Effector CD8-positive, alpha-beta T cell (primary cell): ENCODE measurements at places on chromosomes 1 and 21.

- no peak for DNase-seq
Measured at GRCh38 chr1:190273161-190273560, 204.5 kb downstream of the BRINP3 start.

- no peak for DNase-seq
Measured at GRCh38 chr1:88562991-88563390, 121.1 kb upstream of the PKN2 start.

GRCh38 chr1:37073854-37074379, 39.6 kb upstream of the GRIK3 start:
- DNase-seq, result no peak

- DNase-seq, result peak; percentile 47
Measured at GRCh38 chr21:36134803-36135390, at the start of gene CBR3. Gene CBR3, plus strand, starts transcription at chr21:36135079. Its CDS starts 114 bp downstream, at chr21:36135193.

- DNase-seq, result no peak
Measured at GRCh38 chr1:52668711-52669110, 29.4 kb downstream of the COA7 start.

- DNase-seq, result no peak
Measured at GRCh38 chr1:158259117-158259516, 4.9 kb downstream of the CD1A start.

GRCh38 chr1:25009671-25010262, 79.7 kb upstream of the RUNX3 start:
- DNase-seq, result no peak

GRCh38 chr1:45299296-45299695, 27.4 kb upstream of the HPDL start:
- DNase-seq, result no peak

DNA sequence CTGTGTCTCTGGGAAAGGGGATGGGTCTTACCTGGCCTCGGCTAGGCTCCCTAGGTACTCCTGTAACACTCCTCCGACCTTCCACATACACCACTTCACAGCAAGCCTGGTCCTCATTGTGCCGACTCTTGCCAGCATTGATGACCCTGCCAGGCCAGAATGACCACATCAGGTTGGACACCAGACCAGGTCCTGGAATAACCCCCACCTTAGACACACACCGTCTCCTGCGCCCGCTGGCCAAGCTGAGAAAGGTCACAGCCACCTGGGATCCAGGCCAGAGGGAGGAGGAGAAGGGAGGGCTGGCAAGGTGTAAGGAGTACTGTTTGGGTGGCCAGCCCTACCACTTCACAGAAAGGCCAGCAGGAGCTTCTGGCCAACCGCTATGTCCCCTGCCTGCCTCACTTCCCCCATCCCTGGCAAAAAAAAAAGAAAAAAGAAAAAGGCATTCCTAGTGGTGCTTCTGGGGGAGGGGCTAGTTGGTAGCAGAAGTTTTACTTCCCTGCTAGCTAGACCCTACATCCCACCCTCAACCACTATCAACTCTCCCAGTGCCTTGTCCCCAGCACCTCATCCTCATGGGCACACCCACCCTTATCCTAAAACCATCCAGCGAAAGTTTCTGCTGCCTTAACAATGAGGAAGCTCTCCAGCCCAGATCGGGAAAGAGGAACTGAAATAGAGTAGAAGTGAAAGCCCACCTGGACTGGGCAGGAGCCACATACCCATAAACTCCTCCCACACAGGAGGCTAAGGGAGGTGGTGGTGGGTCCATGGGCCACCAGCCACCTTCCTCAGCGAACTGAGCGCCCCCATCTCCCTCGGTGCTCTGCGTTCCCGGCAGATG, 1.4 kb downstream of the PPM1J start:
- no peak for DNase-seq

DNA sequence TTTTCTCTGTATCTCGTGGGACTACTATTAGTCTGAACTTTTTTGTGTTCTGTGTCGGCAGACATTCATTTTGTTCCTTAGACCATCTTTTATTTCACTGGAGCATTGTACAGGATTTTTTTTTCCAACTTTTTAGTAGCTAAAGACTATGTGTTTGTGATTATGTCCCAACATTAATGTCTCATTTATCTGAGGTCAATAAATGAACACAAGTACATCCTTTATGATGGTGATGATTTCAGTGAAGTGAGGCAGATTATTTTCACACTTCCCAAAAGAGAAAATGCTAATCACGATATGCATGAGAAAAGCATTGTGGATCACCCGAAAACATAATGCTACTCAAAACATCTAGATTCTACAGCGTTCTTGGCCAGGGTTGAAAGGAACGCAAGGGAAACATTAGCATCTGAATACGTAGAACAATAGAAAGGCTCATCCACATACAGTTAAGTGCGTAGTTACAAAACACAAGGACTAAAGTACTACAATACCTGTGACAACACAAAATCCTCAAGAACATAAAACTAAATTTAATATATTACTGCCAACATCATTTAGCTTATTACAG, 981.7 kb upstream of the NCAM2 start:
- no peak for DNase-seq

- no peak for DNase-seq
Measured at GRCh38 chr21:38506661-38507281, 8.5 kb upstream of the ERG start.

GRCh38 chr1:14921057-14921456, 232.5 kb upstream of the TMEM51 start:
- no peak for DNase-seq

- no peak for DNase-seq
Measured at GRCh38 chr1:201300641-201301040, 17.3 kb downstream of the PKP1 start.

DNA sequence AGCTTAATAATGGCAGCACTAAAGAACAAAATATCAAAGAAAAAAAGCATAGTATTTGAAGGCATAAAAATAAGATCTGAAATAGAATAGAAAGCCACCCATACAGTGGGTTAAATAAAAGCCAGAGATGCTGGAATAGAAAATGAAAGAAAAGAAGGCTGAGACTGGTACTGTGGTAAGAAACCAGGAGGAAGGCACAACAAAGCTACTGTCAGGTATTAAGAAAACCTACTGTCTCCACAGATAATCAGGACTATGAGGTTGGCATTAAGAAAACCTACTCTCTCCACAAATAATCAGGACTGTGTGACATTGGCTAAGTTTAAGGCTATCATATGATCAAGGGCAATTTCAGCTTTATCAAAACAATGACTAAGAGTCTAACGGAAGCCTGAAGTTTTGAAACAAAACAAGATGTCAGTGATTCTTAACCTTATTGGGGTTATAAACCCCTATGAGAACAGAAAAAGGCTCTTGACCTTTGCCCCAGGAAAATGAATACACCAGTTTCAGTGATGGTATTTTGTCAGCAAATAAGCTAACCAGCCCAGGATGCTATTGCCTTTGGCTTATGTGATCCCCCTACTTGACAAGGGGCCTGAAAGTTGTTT, 24.4 kb downstream of the MCOLN2 start:
- no peak for DNase-seq

GRCh38 chr1:207493212-207493611, 2.7 kb upstream of the CR1 start:
- DNase-seq, result no peak

DNA sequence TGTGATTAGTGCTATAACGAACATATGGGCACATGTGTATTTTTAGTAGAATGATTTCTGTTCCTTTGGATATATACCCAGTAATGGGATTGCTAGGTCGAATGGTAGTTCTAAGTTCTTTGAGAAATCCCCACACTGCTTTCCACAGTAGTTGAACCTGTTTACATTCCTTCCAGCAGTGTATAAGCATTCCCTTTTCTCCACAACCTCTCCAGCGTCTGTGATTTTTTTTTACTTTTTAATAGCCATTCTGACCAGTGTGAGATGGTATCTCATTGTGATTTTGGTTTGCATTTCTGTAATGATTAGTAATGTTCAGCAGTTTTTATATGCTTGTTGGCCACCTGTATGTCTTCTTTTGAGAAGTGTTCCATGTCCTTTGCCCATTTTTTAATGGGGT, 81.8 kb upstream of the SLC44A3 start:
- no peak for DNase-seq

DNA sequence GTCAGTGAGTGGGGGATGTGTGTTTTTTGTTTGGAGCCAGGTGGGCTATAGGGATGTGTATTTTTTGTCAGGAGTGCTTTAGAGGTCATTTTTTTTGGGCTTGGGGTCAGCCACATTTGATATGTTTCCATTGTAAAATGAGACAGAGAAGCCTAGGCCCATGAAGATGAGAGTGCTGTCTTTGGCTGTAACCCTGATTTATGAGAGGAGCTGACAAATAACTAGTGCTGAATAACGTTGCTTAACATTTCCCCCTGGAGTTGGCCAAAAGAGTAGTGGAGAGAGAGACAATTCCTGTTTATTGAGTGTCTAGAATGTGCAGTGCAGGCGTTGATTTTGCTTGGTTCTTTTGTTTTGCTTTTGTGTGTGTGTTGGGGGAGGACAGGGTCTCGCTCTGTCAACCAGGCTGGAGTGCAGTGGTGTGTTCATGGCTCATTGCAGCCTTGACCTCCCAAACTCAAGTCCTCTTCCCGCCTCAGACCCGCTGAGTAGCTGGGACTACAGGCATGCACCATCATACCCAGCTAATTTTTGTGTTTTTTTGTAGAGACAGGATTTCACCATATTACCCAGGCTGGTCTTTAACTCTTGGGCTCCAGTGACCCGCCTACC, 64.7 kb downstream of the S1PR1 start:
- DNase-seq, result no peak

DNA sequence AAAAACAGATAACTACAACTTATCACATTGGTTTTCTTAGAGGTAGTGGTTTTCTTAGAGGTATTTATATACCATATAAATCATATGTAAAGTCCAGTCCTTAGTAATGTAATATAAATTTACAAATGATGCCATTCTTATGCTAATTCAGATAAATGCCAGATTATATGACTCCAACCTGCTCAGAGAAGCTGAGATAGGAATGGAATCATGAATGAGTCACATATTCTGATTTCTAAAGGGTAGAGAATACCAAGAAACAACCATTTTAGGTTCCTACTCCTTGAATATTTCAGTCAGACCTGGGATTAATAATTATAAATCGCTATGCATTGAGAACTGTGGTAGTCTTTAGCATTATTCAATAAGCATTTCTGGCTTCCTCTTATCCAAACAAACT, 760.1 kb upstream of the NEGR1 start:
- DNase-seq, result no peak

DNA sequence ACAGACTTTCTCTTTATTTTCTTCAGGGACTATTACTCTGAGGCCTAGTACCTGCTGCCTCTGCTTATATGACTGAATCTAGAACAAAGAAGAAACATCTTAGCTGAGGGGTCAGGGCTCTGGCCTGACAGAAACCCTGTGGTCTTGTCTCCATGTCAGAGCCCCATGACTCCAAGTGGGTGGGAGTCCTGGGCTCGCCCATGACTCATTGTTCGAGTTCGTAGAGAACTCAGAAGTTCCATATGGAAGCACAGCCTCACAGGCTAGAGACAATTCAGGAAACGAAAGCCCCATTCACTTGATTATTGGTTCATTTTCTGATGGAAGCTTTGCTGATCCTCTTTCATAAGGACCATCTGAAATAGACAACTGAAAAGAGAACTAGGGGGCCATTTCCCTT, 73.2 kb downstream of the CD58 start:
- no peak for DNase-seq

GRCh38 chr1:8182034-8182761, 135.7 kb upstream of the SLC45A1 start:
- DNase-seq, result no peak

DNA sequence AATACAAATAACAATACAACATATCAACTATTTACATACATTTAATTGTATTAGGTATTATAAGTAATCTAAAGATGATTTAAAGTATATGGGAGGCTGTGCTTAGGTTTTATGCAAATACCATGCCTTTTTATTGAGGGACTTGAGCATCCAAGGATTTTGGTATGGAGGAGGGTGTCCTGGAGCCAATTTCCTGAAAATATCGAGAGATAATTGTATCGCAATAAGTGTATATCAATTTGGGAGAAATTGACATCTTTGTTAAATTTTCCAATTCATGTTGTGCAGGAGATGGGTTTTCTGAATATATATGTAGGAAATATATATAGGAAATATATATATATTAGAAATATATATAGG, 63.5 kb downstream of the ATP1A1 start:
- no peak for DNase-seq

DNA sequence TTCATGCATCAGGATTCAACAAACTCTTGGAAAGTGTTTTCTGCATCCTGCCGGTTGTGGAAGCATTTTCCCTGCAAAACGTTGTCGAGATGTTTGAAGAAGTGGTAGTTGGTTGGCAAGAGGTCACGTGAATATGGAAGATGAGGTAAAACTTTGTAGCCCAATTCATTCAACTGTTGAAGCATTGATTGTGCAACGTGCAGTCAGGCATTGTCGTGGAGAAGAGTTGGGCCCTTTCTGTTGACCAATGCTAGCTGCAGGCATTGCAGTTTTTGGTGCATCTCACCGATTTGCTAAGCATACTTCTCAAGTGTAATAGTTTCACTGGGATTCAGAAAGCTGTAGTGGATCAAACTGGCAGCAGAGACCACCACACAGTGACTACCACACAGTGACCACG, 57.0 kb upstream of the PRDM2 start:
- no peak for DNase-seq

- DNase-seq, result no peak
Measured at GRCh38 chr1:43980255-43981134, 1.5 kb downstream of the B4GALT2 start.

GRCh38 chr1:151158751-151159251, 2.4 kb downstream of the TNFAIP8L2 start:
- no peak for DNase-seq

DNA sequence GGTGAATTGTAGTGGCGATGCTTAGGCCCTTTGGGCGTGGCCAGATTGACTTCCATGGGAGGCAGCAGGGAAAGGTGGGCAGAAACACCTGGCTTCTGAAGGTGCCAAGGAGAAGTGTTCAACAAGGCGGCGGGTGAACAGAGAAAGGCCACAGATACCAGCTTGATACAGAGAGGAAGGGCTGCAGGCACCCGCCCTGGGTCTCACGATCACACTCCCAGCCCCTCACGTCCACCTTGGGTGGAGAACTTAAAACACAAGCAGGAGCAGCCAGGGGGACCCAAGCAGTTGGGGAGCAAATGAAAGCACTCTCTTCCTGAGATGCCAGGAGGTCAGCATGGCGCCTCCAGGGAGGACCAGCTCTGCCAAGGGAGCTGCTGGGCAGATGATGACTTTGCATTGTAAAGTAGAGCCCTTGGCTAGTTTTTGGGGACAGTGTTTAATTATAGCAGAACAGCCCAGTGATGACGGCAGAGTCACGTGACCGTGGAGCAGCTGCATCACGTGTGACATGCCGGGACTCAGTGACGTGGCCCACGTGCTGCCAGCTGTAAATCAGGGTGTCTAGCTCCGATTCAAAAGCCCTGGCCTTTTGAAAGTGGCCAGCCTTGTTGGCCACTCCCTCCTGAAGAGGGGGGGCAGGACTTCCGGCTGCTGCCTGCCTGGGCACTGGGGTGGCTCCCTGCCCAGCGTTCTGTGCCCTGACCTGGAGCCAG, 19.0 kb downstream of the SLC37A1 start:
- DNase-seq, result no peak

DNA sequence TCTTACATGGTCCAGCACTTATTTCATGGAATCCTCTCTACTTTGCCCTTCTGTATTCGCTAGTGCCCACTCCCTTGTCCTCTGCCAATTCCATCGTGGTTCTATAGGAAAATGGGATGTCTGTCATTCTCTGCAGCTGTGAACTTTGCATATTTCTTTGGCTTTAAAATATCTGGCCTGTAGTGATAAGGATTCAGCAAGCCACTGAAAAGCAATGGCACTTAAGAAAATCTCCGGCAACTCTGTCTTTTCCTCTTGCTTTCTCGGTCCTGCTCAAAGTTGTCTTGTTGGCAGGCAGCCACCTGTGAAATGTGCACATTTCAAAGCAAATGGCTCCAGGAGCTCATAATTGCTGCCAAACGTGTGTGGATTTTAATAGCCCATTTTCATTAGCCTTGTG, 91.8 kb downstream of the CHD1L start:
- DNase-seq, result no peak

GRCh38 chr1:26154750-26155149, 4.1 kb upstream of the FAM110D start:
- no peak for DNase-seq
